ENCODE measurements at places on chromosomes 2 and 18.

DNA sequence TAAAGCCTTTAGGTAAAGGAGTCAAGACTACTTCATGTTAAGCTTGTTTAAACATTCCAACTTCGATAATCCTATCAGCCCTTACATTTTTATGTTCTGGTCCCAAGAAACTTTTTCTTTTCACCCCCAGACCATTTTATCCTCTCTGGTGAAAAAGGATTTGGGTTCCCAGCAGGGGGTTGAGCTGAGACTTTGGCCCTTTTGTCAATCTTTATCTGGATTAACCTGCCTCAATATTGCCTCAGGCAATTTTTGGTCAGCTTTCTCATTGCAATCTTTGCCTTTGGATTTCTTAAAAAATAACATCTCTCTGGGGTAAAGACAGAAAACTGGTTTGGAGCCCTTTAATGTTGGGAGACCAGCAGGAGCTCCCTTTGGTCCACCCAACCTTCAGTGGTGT, 33.9 kb upstream of the CSRNP3 start:
- DNase-seq: no peak

DNA sequence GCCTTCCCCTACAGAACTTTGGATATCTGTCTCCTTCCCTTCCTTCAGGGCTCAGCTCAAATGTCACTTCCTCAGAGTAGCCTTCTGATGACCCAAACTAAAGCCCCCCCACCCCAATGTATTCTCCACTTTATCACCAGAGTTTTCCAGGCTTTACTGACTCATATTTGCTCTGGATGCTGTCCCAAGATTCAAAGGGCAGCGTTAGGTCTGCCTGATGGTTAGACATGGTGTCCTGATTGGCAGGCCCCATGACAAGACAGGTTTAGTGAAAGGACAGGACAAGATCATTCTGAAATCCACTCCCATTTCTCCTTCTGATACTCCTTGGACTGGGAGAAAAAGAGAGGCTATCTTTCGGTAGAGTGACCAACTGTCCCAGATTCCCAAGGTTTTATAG, 22.6 kb upstream of the RPIA start:
- DNase-seq: no peak

DNA sequence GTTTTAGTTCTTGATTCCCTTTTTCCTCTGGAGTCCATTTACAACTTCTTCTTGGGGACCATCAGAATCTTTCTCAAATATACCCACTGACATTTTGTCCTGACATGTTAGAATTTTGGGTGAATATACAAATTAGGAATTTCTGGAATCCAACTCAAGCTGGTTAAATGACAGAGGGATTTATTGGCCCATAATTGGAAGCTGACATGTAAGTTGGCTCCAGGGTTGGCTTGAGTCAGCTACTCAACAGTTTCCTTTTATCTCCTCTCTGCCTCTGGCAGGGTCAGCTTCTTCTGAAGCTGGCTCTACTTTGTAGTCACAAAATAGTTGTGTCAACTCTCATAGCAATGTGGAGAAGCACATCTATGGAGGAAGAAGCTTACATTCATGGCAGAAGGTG, 36.6 kb upstream of the PPP1R1C start:
- no peak for DNase-seq

DNA sequence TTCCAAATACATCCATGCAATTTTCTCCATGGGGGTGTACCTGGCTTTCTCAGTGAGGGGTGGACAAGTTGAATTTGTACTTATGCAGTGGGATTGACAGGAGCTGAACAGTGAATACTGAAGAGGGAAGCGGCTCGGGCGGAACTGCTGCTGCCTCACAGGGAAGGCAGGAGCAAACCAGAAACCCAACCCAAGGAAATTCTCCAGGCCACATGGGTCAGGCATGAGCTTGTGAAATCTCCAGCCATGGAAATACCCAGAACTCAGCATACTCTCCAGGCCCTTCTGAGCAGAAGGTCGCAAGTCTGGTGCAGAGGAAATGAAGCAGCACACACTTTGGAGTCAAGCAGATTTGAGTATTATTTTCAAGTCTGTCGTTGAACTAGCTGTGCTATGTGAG, 26.5 kb upstream of the INO80C start:
- no peak for DNase-seq

DNA sequence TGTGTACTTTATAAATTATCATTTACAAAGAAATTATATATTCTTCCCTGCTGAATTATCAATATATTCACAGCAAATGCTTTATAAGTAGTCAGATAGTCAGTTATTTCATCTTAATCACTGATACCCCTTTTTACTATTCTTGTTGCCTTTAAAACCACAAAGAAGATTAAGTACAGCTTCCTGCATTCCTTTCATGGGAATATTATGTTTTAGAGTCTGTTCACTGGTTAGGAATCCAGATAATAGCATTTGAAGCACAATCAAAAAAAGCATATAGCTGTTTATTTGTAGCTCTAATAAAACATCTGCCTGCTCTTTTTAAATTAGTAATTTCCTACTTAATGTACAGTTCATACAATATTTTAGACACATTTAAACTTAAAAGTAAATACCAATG, 508.9 kb downstream of the FBXO15 start:
- DNase-seq: no peak

GRCh38 chr2:137021763-137022162, 256.4 kb downstream of the THSD7B start:
- DNase-seq: no peak

- DNase-seq: no peak
Measured at GRCh38 chr2:230920167-230920566, 4.9 kb downstream of the GPR55 start.

DNA sequence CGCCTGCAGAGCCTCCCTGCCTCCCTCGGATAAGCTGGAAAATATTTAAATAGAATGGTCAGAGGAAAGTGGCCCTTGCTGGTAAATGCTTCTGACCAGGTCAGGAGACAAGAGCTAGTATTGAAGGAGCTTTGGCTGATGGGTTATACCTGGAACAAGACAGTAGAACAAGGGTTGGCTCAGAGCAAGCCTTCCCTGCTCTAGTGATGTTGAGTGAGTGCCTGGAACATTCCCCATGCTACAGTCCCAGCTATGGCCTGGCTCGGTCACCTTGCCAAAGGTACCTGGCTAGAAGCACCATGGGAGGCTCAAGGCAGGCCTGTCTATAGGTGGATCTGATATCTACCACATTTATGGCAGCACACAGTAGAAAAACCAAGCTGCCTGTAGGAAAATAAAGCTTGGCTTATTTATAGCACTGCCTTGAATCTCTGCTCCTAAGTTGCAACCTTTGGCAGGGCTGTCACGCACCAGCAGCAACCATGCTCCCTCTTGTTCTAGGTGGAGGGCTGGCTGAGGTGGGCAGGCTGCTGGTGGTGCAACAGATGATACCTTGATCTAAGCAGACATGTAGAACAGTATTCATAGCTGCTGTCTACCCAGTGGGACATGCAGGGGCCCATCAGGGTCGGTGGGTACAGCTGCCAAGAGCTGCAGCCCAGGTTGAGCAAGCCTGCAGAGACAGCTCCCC, 66.7 kb upstream of the BCL2L11 start:
- DNase-seq: no peak

- no peak for DNase-seq
Measured at GRCh38 chr2:10971888-10972260, 60.1 kb downstream of the KCNF1 start.

- DNase-seq: no peak
Measured at GRCh38 chr2:229445501-229446211, 174.6 kb upstream of the PID1 start.

DNA sequence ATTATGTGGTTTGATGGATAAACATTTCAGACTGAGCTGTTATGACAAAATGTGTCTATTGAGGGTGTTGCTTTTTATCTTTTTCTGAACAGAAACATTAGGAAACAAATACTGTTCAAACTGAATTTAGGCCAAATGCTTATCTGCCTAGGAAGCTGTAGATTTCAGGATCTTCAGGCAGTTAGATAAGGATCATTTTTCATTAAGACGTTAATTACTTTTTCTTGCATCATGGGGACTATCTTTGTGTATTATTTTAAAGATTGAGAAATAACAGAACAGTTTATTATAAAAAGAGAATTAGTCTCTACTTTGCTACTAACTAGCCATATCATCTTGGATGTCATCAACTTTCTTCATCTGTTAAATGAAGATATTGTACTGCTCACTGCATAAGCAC, 107.5 kb downstream of the TTC27 start:
- DNase-seq: no peak

Data from GM10248 (cell line).